ENCODE measurements at places on chromosomes 1 and 21. TPM values are rescaled to one million over a fixed set of nuclear protein-coding genes. Genes with fewer than 3 reads are reported as not detected.

The PCSK9 gene
- total RNA-seq, result not detected

GRCh38 chr1:109763646-109764415 lies at the start of gene EPS8L3:
TSS of gene EPS8L3 (minus strand) at chr1:109763923. CDS start at chr1:109761749, 2,174 bp downstream.
- ATAC-seq, result no peak

DNA sequence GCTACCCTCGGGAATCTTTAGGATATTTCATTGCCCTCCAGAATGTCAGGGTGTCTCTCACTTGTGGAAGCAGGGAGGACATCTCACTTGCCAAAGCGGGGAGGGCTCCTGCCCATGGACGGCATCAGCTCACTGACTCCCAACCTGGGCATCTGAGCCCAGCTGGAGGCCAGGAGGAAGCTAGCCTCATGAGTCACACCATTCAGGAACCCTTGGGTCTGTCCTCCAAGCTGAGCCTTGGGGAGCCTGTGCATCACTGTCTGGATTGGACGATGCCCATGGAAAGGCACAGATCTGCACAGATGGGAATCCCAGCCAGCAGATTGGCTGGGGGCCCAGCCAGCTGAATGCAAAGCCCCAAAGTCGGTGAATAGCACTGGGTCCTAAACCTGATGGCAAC lies 25.2 kb downstream of the WNT3A start:
- no peak for ATAC-seq

DNA sequence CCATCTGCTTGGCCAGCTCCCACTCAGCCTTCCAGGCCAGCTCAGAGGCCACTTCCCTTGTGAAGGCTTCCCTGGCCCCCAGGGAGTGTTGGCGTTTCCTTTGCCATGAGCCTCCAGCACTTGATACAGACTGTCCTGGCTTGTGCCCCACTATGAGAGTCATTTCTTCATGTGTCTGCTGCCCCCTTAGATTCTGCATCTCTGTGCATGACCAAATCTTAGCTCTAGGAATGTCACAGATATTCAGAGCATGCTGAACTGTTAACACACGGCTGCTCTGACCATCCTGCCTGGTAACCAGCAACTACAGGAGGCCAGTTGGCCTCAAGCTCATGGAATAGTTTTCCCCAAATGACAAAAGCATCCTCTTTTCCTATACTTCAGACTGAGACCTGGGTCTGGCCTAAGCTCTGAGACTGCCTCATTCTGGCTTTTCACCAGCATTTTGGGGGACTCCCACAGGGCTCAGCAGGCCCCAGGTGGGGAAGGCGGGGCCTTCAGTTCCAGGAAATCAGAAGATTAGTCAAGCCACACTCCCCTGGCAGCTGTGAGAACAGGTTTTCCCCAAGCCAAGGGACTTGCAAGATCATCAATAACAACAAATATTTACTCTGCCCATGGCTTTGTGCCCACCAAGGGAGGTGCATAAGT lies 182.6 kb upstream of the EDN2 start:
- peak; percentile 74 for ATAC-seq

GRCh38 chr1:233394860-233395717 lies 67.6 kb downstream of the MAP3K21 start:
- peak; percentile 73 for ATAC-seq

Data from activated T-helper 17 cell treated with anti-CD3 and anti-CD28 coated beads, Interleukin-2, amount 50 U/mL, for 72 hours (primary cell).